ENCODE measurements at places on chromosomes 6 and 20.

- DNase-seq, result no peak
These were observed 101.3 kb upstream of the UFL1 start for GRCh38 chr6:96420294-96420693.

DNA sequence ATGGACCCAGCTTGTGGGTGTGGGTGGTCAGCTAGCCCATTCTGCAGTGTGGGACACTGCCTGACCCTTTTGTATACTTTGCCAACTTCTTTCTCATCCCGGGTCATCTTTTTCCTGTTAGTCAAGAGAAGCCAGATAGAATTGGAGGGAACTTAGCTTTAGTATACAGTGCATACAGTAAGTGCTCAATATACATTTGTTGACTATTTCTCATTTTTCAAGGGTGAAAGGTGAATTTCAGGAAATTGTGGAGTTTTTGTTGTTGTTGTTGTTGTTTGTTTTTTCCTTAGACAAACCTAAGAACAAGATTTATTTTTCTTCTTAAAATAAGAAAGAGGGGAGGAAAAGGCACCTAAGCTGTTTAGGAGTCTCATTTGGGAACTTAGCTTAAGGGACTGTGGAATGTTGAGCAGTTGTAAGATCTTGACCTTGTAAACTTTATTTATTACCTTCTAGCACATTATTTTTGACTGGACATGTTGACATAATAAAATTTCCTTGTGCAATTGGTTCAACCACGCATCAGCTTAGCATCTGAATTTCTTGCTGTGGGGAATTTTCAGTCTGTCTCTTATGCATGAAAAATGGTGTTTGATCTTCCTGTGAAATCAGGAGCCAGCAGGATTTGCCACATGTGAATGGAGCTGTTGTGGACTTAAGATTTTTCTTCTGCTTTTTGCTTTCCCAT lies 113.6 kb downstream of the ARID1B start:
- DNase-seq, result no peak

DNA sequence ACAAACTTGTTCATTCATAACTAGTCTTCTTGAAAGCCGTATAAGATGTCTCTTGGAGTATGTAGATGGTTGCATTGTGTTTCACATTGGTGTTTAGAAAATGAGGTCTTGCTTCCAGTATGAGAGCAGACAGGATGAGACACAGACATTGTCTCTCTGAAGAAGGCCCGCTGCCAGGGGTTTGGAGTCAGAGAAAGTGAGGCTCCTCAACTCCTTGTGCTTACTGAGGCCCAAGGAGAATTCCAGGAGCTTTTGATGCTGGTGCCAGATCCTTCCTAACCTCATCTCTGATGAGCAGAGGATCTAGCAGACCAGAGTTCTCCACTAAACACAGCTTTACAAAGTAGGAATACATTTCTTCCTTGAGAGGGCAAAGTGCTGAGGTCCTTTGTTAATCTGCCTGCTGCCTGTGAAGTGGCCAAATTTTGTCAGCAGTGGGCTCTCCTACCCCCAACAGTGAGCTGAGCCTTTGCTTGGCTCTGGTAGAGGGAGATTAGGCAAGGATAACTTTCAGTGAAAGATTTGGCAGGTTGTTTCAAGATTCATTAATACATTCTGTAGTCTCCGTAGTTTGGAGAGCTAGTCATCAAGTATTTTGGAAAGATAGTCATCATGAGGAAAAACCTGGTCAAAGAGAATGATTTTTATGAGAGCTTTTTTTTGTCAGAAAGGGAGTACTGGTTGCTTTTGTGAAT lies 9.7 kb downstream of the MAPRE1 start:
- no peak for DNase-seq

DNA sequence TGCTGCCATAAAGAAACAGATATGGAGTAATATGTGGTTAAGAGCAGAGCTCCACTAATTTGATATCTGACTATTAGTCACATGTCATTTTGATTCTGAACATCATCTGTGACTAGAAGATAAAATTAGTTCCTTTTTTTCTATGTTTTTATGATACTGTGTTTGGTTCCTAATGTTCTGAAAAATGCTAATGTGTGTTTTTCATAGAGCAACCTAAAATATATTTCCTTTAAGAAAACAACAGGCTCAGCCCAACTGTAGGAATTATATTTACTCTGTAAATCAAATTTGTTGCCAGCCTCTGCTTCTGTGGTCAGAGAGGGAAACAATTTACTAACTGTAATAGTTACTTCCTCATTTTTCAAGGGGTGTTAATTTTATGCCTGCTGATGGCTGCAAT lies 33.3 kb upstream of the TXLNB start:
- DNase-seq, result no peak

- DNase-seq, result no peak
These were observed 11.4 kb upstream of the TSPYL4 start for GRCh38 chr6:116265041-116265829.
